ENCODE measurements at places on chromosomes 13 and 19. TPM values are rescaled to one million over a fixed set of nuclear protein-coding genes. Genes with fewer than 3 reads are reported as not detected.

PDCD2L gene
- total RNA-seq, result 8.0 TPM

- no peak overlapping the region for H3K4me3 ChIP-seq
- H3K27ac ChIP-seq, result no peak overlapping the region
- DNase-seq, result no peak
- no peaks in the 10 kb centered on the region for H3K27me3 ChIP-seq
- no peaks in the 10 kb centered on the region for H3K36me3 ChIP-seq
These were observed 819.2 kb downstream of the UQCRFS1 start for GRCh38 chr19:28393574-28394336.

DNA sequence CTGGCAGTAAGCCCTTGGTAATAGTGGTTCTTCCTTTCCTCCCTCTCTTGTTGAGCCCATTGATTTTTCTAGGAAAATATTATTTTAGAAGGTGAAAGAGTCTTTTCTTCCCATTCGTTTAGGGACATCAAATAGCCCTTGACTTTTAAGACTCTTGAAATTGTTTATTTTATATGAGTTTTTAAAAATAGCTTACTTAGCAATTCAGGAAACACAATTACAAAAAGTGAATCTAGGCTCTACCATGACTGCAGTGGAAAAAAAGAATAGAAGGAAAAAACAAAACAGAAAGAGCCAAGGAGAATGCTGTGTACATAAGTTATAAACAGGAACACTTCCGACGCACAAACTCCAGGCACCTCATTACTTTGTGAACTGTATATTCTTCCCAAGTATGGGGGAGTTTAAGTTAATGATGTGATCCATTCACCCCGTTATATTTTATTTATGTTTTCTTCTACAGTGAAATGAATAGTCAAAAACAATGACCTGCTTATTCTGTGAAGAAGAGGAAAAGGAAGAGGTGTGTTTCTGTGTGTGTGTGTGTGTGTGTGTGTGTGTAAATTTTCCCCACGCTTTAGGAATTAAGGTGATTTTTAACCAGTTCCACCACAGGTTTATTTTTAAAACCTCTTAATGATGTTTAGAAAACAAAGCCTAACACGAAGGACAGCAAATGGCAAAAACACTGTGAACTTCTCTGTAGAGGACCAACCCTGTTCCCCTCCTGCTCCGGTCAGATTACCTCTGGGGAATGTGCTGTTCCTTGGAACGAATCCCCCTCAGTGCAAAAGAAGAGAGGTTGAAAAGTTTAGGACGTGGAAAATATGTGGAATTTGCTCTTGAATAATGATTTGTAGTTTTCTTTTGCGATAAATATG lies 266.3 kb downstream of the KLF5 start:
- no peak for DNase-seq
- H3K27ac ChIP-seq, result no peak overlapping the region
- no peaks in the 10 kb centered on the region for H3K36me3 ChIP-seq
- H3K4me1 ChIP-seq, result no peaks in the 10 kb centered on the region
- no peak overlapping the region for H3K4me3 ChIP-seq

DNA sequence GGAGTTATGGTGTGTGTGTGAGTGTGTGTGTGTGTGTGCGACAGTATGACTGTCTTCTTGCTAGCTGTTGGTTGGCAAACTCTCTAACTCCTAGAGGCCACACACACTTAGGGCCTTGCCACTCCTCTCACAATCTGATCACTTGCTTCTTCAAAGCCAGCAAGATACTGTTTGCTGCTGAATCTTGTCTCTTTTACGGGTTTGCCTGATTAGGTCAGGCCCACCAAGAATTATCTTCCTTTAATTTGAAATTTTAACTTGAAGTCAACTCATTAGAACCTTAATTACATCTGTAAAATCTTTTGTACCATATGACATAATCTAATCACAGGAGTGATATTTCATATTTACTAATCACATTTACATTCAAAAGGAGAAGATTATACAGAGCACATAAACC lies 359.2 kb upstream of the SGCG start:
- H3K27ac ChIP-seq, result no peak overlapping the region
- H3K27me3 ChIP-seq, result no peaks in the 10 kb centered on the region
- H3K4me1 ChIP-seq, result no peaks in the 10 kb centered on the region
- DNase-seq, result no peak

DNA sequence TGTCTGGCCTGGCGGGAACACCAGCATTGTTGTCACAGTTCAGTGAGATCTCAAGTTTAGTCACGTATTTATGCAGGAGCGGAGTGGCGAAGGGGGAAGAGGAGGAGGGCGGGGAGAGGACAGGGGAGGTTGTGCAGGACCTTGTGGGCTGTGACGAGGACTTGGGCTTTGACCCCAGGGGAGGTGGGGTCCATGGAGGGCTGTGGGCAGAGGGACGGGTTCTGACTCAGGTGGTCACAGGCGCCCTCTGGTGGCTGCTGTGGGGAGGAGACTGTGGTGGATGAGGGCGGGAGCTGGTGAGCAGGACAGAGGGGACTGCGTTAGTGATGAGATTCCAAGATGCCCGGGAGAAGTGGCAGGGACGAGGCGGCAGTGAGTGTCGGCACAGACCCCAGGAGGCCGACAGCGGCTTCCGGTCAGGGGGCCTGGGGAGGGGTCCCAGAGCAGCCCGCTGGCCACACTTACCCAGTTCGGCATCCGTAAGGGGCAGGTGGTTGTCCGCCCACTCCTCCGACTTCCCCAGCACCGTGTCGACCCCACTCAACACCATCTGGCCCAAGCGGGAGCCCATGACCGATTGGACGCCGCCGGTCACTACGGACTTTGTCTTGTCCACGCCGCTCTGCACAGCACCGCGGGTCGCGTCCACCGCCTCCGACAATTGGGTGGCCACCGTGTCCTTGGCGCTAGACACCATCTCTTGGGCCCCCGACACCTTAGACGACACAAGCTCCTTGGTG lies 15.7 kb downstream of the PLIN3 start:
- peak; percentile 73 for DNase-seq
- H3K4me3 ChIP-seq, result no peak overlapping the region
- H3K4me1 ChIP-seq, result peaks cover 2% of the 10 kb centered on the region

GRCh38 chr13:62846302-62846701 lies 1430.7 kb upstream of the PCDH20 start:
- H3K27ac ChIP-seq, result no peak overlapping the region
- no peaks in the 10 kb centered on the region for H3K4me1 ChIP-seq
- no peaks in the 10 kb centered on the region for H3K36me3 ChIP-seq
